Endothelial cell of umbilical vein (primary cell): ENCODE measurements at places on chromosomes 1 and 21. TPM values are rescaled to one million over a fixed set of nuclear protein-coding genes. Genes with fewer than 3 reads are reported as not detected.

Gene TFB2M
- total RNA-seq = 14.3 and 14.8 TPM in 2 replicates

Gene TTLL10
- total RNA-seq = not detected in 2 replicates

Gene NTNG1
- not detected in 2 replicates for total RNA-seq

Gene PPM1J
- 1.7 and 2.4 TPM in 2 replicates for total RNA-seq

Gene LCA5L
- 1.0 and 1.2 TPM in 2 replicates for total RNA-seq

Gene GPX7
- total RNA-seq = 8.9 and 26.3 TPM in 2 replicates

Gene KRTAP12-2
- not detected in 2 replicates for total RNA-seq

Gene FAM110D
- 4.4 and 5.1 TPM in 2 replicates for total RNA-seq

Gene MYOM3
- 0.18 and 0.40 TPM in 2 replicates for total RNA-seq

Gene GJA9
- not detected in 2 replicates for total RNA-seq

Gene C1orf226
- 3.8 and 4.2 TPM in 2 replicates for total RNA-seq

Gene SPATA45
- total RNA-seq = not detected in 2 replicates

Gene OR2T10
- total RNA-seq = not detected in 2 replicates

Gene SIK1
- total RNA-seq = 3.3 and 8.0 TPM in 2 replicates

Gene HMCN1
- 5.6 and 10.3 TPM in 2 replicates for total RNA-seq

Gene CLCA4
- total RNA-seq = not detected in 2 replicates

Gene LCE3B
- not detected in 2 replicates for total RNA-seq

Gene FAM72B
- 4.3 and 6.5 TPM in 2 replicates for total RNA-seq

Gene LINGO4
- total RNA-seq = not detected in 2 replicates

Gene LRRC53
- not detected in 2 replicates for total RNA-seq

Gene TAS1R1
- not detected in 2 replicates for total RNA-seq

Gene CSTB
- total RNA-seq = 65.8 and 69.2 TPM in 2 replicates

Gene PWP2
- 7.2 and 31.8 TPM in 2 replicates for total RNA-seq

Gene GSTM1
- 35.5 TPM in 1 of 2 replicates, not detected in the other for total RNA-seq

Gene CD53
- not detected in 2 replicates for total RNA-seq

Gene TRIM46
- 9.6 and 10.0 TPM in 2 replicates for total RNA-seq

Gene S100A6
- 908 and 937 TPM in 2 replicates for total RNA-seq

Gene HES4
- 32.0 and 37.6 TPM in 2 replicates for total RNA-seq

Gene CHRM3
- total RNA-seq = not detected in 2 replicates

Gene GCSAML
- not detected in 2 replicates for total RNA-seq

Gene FCRL6
- not detected in 2 replicates for total RNA-seq

Gene CFAP57
- 0.28 and 0.88 TPM in 2 replicates for total RNA-seq

Gene PGBD5
- total RNA-seq = 0.21 TPM in 1 of 2 replicates, not detected in the other

Gene ADAMTS4
- total RNA-seq = 8.9 and 13.6 TPM in 2 replicates

Gene ARHGAP30
- not detected in 2 replicates for total RNA-seq

Gene GPATCH2
- 12.4 and 15.6 TPM in 2 replicates for total RNA-seq

Gene S100A10
- 650 and 779 TPM in 2 replicates for total RNA-seq

Gene NOC2L
- 87.9 and 88.6 TPM in 2 replicates for total RNA-seq

Gene OR2M3
- total RNA-seq = not detected in 2 replicates

Gene FALEC
- total RNA-seq = not detected in 2 replicates

Gene LDLRAD1
- not detected in 2 replicates for total RNA-seq

Gene SLC35E2B
- total RNA-seq = 46.9 and 51.2 TPM in 2 replicates

Gene KCND3
- total RNA-seq = not detected in 2 replicates

Gene IL22RA1
- total RNA-seq = not detected in 2 replicates

Gene CYP4B1
- not detected in 2 replicates for total RNA-seq
